ENCODE measurements at places on chromosomes 7 and 10.

DNA sequence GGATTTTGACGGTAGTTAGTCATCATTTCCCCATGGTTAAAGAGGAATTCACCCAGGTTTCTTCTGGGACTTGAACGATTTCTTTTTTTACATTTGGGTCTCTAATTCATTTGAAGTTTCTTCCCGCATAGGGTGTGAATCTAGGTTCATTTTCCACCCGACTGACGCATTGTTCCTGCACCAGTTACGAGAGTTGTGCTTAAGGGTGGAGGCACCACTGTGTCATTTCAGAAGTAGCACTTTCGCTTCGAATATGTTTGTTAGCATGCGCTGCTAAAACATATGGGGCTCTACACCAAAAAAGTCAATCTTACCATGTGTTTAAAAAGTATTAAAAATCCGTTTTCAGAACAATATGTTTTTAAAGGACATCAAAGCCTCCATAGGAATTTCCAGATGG lies 140.3 kb downstream of the VIPR2 start:
- no peak for DNase-seq

- DNase-seq, result no peak
Measured at GRCh38 chr7:123769371-123769770, 20.6 kb upstream of the WASL start.

DNA sequence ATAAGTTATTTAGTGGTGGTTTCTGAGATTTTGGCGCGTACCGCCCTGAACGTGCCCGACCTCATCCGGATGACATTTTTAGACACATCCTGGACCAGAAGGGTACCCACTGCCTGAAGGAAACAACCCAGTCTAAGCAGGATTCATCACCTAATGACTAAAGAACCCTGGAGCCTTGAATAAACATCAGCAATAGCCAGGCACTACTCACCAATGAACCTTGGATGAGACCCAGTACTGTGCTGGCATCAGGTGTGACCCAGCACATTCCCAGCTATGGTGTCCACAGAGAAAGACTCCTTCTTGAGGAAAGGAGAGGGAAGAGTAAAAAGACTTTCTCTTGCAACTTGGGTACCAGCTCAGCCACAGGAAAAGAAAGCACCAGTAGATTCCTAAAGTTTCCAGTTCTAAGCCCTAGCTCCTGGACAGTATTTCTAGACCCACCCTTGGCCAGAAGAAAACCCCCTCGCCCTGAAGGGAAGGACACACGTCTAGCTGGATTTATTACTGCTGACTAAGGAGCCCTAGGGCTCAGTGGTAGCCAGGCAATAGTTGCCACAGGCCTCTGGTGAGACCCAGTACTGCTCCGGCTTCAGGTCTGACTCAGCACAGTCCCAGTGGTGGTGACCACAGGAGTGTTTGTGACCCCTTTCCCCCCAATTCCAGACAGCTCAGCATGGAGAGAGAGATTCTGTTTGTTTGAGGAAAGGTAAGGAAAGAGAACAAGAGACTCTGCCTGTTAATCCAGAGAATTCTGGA lies 32.5 kb downstream of the ZNF277 start:
- DNase-seq, result no peak

GRCh38 chr10:122181876-122182275 lies 89.2 kb upstream of the BTBD16 start:
- DNase-seq, result no peak

- DNase-seq, result no peak
Measured at GRCh38 chr7:149007146-149007545, 21.2 kb downstream of the PDIA4 start.

- no peak for DNase-seq
Measured at GRCh38 chr7:41820111-41820671, 117.3 kb upstream of the INHBA start.

DNA sequence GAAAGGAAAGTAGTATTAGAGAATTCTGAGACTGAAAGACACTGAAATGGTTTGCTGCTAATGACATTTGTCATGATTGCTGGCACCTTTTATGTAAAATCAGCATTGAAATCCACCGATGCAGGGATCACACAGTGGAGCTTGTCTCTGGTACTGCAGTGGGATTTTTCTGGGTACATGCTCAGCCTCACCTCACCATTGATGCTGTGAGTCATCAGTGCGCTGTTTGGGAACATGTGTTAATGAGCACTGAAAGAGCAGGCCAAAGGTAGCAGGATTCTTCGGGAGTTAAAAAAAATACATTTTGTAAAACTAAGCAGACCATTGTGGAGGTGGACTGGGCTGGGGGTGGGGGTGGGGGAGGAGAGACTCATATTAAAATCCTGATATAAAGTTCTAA lies 174.9 kb downstream of the CREB5 start:
- DNase-seq, result no peak

- DNase-seq, result no peak
Measured at GRCh38 chr7:115679976-115680375, 350.6 kb downstream of the TFEC start.

- DNase-seq, result no peak
Measured at GRCh38 chr10:78929541-78929940, 139.2 kb upstream of the ZMIZ1 start.

GRCh38 chr7:143172354-143172753 lies 10.9 kb upstream of the TAS2R39 start:
- DNase-seq, result no peak

DNA sequence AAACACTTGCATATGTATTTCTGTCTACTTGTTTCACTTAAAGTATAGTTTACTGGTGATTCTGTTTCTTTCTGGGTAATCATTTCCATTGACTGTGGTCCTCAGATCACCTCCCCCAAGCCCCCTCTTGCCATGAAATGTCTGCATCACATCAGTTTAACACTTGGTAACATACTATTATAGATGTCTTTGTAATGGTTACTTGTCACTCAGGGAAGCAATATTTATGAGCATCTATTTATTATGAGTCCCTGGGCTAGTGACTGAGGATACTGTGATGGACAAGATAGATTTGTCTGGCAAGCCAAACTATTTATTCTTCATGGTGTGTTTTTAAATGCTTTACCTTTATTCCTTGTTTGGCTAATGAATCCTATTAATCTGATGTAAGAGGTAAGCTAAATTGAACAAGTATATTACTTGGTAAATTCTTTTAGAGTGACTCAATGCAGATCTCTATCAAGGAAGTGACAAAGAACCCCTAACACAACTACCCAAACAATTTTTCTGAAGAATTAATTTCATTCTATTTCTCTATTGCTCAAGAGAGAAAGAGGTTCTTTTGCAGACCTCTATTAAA lies 270.9 kb downstream of the RELN start:
- DNase-seq, result no peak

GRCh38 chr10:82160307-82160706 lies 285.3 kb downstream of the NRG3 start:
- DNase-seq, result no peak

DNA sequence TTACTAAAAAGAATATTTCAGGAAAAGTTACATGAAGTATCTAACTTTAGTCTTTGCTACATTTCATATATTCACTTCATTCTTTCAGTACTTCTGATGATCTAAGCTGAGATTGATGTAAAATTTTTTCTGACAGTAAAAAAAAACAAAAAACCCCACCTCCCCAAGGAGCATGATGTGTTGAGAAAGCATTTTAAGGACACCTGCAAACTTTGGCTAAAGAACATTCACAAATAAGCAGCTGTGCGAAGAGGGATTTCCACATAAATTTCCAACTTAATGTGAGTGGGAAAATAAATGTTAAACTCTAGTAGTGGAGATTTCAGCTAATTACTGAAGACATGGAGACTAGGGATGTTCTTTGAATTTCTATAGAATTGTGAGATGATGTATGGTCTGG lies 35.5 kb downstream of the DLD start:
- DNase-seq, result no peak

DNA sequence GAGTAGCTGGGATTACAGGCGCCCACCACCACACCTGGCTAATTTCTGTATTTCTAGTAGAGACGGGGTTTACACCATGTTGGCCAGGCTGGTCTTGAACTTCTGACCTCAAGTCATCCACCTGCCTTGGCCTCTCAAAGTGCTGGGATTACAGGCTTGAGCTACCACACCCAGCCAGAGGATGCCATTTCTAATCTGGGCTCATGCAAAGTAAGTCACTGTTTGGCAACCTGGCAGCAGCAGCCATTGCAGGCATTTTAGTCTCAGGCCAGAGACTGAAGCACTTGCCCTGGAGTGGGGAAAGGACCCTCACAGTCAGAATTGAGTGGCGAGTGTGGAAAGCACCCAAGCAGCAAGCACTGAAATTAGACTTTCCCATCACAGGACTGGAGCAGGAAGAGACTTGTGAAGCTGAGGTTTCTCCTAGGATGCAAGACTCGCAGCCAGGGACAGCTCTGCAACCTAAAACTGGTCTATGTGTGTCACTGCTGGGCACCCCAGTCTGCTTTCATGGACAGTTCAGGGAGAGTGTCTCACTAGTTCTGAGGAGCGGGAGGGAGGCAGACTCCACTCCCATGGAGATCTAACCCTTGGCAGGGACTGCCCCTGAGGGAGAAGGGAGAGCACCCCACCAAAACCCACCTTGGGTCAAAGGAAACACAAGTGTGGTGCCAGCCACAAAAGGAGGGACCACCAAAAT lies 27.6 kb downstream of the SNX13 start:
- no peak for DNase-seq

DNA sequence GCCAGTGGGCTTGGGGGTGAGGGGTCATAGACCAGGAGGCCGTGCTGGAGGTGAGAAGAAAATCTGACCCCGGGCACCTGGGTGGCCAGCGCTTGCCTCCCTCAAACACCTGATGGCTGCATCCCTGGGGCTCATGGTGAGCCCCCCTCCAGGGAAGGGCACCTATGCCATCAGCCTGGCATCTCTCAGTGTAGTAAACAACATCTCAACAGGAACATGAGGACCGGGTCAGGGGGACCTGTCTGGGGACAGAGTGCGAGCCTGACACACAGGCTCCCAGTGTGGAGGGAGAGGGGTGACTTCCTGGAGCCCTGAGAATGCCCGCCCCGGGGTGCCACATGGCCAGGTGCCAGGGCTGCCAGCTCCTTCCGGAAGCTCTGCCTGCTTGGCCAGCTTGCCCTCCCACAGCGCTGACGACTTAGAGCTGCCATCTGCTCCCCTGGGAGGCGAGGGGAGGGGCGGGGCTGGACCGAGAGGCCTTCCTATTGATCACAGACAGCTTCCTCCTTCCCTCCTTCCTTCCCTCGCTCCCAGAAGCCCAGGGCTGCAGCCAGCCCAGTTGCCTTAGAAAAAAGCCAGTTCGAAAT lies 12.3 kb downstream of the STX1A start:
- no peak for DNase-seq

- DNase-seq, result no peak
Measured at GRCh38 chr10:62582804-62583208, 208.6 kb downstream of the ZNF365 start.

DNA sequence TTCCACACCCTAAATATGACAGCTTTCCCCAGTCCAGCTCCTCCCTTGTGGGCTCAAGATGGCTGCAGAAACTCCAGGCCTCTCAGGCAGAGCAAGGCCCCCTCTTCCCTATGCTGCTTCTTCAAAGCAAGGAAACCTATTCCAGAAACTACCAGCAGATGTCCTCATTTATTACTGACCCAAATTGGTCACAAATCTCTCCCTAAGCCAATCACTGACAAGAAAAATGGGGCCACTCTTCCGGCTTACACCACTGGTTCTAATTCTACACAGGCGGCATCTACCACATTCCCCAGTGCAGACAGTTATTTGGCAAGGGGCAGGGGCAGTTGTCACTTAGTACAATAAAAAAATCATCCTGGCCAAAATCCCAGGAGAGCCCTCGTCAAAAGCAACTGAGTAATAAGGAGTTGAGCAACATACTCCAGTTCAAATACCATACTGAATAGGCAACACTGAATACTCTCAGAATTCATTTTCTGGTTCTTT lies 150.4 kb downstream of the SFMBT2 start:
- DNase-seq, result no peak

DNA sequence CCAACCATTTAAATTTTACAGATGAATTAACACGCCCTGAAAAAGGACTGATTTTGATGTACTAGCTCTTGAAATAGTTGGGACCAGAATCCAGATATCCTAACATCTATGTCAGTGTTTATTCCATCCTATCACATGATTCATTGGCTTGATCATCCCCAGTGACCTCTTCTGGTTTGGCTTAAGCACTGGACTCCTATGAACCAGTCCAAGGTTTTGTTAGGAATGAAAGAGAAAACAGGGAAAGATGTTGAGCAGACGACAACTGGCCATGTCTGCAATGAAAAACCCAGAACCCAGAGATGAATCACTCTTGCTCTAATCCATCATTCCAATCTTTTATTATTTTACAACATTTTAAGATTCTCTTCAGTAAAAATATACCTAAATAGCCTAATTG lies 1080.9 kb downstream of the SORCS1 start:
- DNase-seq, result no peak

GRCh38 chr7:1268076-1268815 lies 35.6 kb downstream of the UNCX start:
- DNase-seq, result no peak

- no peak for DNase-seq
Measured at GRCh38 chr10:72665925-72666324, 26.0 kb upstream of the MCU start.

GRCh38 chr10:18540195-18540594 lies 111.2 kb downstream of the NSUN6 start:
- no peak for DNase-seq

DNA sequence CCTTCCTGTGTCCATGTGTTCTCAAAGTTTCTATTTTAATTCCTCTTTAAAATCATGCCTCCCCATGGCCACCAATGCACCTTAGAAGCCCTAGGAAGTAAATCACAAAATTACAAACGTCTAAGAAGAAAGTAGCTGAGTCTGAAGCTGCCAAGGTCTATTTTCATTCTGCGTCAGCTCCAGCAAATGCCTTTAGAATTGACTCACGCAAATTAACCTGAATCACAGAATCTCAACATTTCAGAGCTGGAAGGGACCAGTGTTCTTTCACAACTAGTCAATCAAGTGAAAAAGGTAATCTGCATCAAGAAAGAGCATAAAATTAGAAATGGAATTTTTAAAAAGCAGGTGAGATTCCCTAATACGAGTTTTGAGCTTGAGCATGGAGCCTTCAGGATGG lies 1017.6 kb downstream of the SORCS3 start:
- no peak for DNase-seq

DNA sequence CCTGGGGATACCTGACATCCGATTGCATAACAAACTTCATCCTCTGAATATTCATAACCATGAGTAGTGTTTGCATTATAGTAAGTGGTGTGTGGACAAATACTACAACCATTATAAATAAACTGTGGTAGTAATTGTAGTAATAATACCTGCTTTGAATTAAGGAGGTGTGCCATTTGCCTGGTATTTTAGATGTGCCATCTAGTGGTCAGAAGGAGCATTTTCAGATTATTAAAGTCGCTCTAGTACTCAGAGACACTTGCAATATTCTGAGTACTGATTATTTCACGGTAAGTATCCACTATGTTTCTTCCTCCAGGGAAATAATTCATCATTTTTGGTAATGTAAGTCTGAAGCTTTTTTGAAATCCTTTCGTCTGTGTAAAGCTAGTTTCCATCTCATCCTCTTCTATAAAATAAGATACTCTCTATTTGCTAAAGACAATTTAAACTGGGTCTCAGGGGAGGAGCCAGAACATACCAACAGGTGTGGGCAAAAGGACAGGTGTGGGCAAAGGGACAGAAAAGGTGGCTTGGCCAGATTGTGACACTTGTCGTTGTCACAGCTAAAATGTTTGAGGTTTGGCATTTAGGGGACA lies 115.3 kb upstream of the WDR11 start:
- DNase-seq, result no peak

Data from stimulated activated CD8-positive, alpha-beta memory T cell treated with anti-CD3 and anti-CD28 coated beads, Interleukin-4, amount 100 ng/mL, for 1 hour (primary cell).